H4 (cell line): ENCODE measurements at places on chromosomes 7 and 10. TPM values are rescaled to one million over a fixed set of nuclear protein-coding genes. Genes with fewer than 3 reads are reported as not detected.

DNA sequence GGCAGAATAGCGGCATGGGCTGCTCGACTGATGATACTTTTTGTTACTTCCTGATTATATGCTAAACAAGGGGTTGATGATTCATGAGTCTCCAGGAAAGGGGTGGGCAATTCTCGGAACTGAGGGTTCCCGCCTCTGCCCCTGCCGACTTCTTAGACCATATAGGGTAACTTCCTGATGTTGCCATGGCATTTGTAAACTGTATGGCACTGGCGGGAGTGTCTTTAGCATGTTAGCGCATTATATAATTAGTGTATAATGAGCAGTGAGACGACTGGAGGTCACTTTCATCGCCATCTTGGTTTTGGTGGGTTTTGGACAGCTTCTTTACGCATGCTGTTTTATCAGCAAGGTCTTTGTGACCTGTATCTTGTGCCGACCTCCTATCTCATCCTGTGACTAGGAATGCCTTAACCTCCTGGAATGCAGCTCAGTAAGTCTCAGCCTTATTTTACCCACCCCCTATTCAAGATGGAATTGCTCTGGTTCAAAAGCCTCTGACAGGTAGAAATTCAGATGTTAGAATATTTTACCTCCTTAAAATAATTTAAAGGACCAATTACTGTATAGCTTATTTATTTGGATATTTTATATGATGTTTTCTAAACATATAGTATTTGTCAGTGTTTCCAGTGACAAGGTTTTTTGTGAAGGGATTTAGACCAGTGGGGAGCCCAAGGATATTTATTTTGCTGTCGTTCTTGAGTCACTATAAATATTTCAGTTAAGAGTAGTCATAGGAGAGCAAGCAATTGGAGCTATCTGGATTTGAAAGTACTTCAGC is 90.1 kb upstream of the PIK3CG start:
- DNase-seq: peak; percentile 99

DNA sequence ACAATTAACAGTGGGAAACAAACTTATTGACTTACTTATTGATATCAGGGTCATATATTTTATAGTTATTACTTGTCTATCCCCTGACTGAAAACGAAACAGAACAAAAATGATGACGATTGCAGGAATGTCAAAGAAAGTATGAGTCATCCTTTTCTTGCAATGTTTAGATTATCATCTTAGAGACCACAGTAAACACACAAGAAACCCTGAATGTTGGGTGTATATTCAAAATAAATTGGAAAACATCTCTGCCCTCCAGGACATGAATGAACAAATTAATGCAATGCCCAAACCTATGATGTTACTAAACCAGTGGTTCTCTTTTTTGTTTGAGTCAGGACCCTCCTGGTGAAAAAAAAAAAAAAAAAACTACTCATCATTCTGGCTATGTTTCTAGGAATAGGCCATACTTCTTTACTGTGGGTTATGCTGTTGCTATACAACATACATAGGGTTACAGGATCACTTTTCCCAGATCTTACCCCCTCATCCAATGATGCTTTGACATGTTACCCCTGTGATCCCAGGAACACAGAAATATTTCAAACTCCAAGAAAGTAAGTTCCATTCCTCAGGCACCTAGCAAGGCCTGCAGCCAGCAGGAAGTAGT is 623.4 kb upstream of the IGFBP3 start:
- peak; percentile 96 for DNase-seq

GRCh38 chr10:72851509-72851908 is 42.0 kb upstream of the OIT3 start:
- DNase-seq: no peak

The NUTM2A gene
- total RNA-seq: 0.37 TPM in 1 of 2 replicates, not detected in the other

- no peak for DNase-seq
Measured at GRCh38 chr7:100475549-100475948, 3.5 kb downstream of the TSC22D4 start.

GRCh38 chr7:157621131-157621681 is 284.4 kb downstream of the DNAJB6 start:
- no peak for DNase-seq

DNA sequence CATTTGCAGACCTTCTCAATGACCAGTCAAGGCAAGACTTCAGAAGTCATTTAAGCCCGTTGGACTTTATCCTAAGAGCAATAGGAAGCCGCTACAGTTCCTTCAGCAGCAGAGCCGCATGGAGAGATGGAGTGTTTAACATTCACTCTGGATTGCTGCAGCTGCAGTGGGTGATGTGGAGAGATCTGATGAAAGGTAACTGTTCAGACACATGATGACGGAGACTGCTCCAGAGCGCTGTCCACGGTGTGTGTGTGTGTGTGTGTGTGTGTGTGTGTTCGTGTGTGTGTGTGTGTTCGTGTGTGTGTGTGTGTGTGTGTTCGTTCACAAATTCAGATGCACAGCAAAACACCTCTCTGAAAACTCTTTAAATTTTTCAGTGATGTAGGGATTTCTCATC is 37.0 kb downstream of the SEC61G start:
- no peak for DNase-seq

The NUTM2E gene
- not detected in 2 replicates for total RNA-seq

The ZNF786 gene
- 1.4 and 3.0 TPM in 2 replicates for total RNA-seq

DNA sequence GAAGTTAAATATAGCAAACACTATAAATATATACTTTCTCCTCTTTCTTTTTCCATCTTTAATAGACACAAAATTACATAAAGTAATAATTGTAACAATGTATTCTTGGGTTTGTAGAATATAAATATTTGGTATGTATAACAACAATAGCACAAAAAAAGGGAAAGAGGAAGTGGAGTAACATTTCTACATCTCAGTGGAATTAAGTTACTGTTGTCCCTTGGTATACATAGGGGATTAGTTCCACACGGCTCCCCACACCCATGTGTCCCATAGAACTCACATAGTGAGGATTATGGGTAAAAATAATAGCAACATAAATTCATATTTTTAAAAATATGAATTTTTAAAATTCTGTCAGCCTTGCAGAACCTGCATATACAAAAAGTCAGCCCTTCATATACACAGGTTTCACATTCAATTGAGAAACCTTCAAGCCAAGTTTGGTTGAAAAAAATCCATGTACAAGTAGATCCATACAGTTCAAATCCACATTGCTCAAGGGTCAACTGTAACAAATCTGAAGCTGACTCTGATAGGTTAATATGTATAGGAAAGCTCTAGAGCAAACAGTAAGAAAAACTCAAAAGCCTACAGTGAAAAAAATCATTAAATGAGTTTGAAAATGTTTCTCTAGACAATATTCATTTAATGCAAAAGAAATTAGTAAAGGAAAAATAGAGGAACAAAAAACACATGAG is 92.4 kb downstream of the HYCC1 start:
- no peak for DNase-seq

DNA sequence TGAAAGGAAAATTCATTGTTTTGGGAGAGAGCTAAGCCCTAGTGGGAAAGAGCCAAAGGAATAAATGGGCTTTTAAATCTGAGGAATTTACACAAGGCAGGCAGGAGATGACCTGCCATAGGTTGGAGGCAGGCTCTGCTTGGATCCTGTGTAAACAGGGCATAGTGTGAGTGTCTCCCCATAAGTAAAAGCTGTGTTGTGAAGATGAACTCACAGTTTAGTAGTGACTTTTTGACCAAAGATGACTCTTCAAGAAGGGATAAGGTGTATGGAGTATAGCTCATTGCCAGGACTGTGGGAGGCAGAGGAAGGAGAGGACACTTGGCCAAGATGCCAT is 63.2 kb downstream of the KAT6B start:
- DNase-seq: no peak

The EPHB6 gene
- total RNA-seq: 0.35 and 1.7 TPM in 2 replicates

The PTN gene
- 65.8 and 83.7 TPM in 2 replicates for total RNA-seq

- DNase-seq: no peak
Measured at GRCh38 chr10:23325132-23325531, 19.5 kb downstream of the C10orf67 start.

The TEX47 gene
- total RNA-seq: not detected in 2 replicates

DNA sequence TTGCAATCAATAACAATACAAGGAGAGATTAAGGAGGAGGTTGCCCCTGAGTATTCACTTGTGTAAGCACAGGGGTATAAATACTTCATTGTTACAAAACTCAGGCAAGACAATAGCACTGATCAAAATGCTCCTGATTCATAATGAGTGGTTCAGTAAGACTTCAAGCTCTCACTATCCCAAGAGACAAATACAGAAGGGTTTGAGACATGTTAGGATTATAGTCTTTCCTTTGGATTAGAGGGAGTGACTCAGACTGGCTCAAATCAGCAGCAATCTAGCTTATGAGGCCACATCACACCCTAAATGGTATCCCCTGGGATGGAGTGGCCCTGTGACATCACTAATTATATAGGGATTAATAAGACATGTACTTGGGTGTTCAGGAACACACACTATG is 167.2 kb upstream of the HGF start:
- no peak for DNase-seq

The WDR11 gene
- total RNA-seq: 27.0 and 35.7 TPM in 2 replicates

DNA sequence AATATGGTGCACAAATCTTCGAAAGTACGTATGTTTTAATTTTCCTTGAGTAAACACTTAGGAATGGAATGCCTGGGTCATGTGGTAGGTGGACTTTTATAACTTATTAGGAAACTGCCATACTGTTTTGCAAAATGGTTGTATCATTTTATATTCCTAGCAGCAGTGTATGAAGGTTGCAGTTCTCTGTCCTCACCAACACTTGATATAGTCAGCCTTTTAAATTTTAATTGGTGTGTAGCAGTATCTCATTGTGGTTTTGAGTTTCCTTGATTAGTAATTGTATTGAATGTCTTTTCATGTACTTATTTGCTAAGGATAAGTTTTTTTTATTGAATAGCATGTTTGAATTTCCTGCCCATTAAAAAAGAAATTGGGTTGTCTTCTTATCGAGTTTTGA is 926 bp upstream of the PCBD1 start:
- no peak for DNase-seq

The DDIT4 gene
- 227 and 278 TPM in 2 replicates for total RNA-seq

DNA sequence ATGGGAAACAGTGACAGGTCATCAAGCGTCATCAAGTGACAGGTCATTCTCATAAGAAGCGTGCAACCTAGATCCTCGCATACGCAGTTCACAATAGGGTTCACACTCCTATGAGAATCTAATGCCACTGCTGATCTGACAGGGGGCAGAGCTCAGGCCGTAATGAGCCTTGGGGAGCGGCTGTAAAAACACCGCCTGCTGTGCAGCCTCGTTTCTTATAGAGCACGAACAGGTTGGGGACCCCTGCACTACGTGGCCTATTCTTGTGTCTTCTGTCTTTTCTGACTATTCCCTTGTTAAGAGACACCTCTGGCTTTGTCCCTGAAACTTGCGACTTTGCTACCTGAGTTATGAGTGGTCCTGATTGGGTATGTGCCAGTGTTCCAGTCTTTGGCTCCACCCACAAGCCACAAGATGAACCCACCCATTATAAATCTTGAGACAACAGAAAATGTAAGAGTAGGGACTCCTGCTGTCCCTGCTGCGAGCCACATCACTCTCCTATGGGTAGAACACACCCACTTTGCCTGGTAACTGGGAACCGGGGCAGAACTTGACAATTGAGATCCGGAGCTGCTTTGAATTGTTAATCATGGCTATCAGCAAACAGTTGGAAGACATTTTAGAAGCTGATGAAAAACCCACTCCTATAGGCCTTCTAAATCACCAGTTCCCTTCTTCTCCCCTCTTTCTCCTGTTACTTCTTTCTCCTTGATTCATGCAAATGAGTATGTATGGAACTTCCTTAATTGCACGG is 55.8 kb upstream of the EXOC4 start:
- no peak for DNase-seq

The SH2D4B gene
- total RNA-seq: not detected in 2 replicates

- no peak for DNase-seq
Measured at GRCh38 chr10:131016556-131016955, 295.0 kb downstream of the TCERG1L start.

GRCh38 chr7:55172161-55172560 is 153.3 kb downstream of the EGFR start:
- DNase-seq: no peak

The MOGAT3 gene
- not detected in 2 replicates for total RNA-seq

- DNase-seq: no peak
Measured at GRCh38 chr10:19640566-19641263, 175.5 kb upstream of the PLXDC2 start.
